ENCODE measurements at places on chromosomes 1 and 21. TPM values are rescaled to one million over a fixed set of nuclear protein-coding genes. Genes with fewer than 3 reads are reported as not detected.

- H3K4me3 ChIP-seq, result no peak overlapping the region
- no peak for DNase-seq
- no peak overlapping the region for H3K27ac ChIP-seq
- no peaks in the 10 kb centered on the region for H3K27me3 ChIP-seq
- no peaks in the 10 kb centered on the region for H3K4me1 ChIP-seq
Observed at GRCh38 chr1:217568200-217568599, 62.7 kb downstream of the GPATCH2 start.

DNA sequence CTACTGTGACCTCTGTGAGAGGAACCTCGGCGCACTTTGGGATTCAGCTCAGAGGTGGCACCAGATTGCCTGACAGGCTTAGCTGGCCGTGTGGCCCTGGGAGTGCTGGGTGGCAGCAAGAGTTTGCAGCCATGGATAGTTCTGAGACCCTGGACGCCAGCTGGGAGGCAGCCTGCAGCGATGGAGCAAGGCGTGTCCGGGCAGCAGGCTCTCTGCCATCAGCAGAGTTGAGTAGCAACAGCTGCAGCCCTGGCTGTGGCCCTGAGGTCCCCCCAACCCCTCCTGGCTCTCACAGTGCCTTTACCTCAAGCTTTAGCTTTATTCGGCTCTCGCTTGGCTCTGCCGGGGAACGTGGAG, 67.5 kb downstream of the DISC1 start:
- no peaks in the 10 kb centered on the region for H3K27me3 ChIP-seq
- H3K36me3 ChIP-seq, result no peaks in the 10 kb centered on the region
- no peak overlapping the region for H3K27ac ChIP-seq
- no peak overlapping the region for H3K4me3 ChIP-seq
- DNase-seq, result no peak
- peaks cover 3% of the 10 kb centered on the region for H3K4me1 ChIP-seq

GRCh38 chr1:179234863-179235262, 5.4 kb upstream of the ABL2 start:
- peaks cover 5% of the 10 kb centered on the region for H3K4me1 ChIP-seq
- no peak overlapping the region for H3K27ac ChIP-seq
- H3K27me3 ChIP-seq, result peaks cover 7% of the 10 kb centered on the region
- no peaks in the 10 kb centered on the region for H3K36me3 ChIP-seq
- H3K4me3 ChIP-seq, result no peak overlapping the region

GRCh38 chr1:161834967-161835550, 68.9 kb downstream of the ATF6 start:
- no peak overlapping the region for H3K27ac ChIP-seq
- peaks cover 44% of the 10 kb centered on the region for H3K36me3 ChIP-seq
- H3K4me3 ChIP-seq, result no peak overlapping the region
- no peak for DNase-seq
- no peaks in the 10 kb centered on the region for H3K4me1 ChIP-seq

Gene PHACTR4
- total RNA-seq, result 29.6 TPM

Gene AMY1B
- total RNA-seq, result not detected

- no peak overlapping the region for H3K4me3 ChIP-seq
- H3K27me3 ChIP-seq, result no peaks in the 10 kb centered on the region
- H3K27ac ChIP-seq, result no peak overlapping the region
- DNase-seq, result no peak
- H3K36me3 ChIP-seq, result no peaks in the 10 kb centered on the region
- H3K4me1 ChIP-seq, result no peaks in the 10 kb centered on the region
Observed at GRCh38 chr21:27677546-27677945, 710.7 kb upstream of the ADAMTS5 start.

- no peak for DNase-seq
- no peak overlapping the region for H3K27ac ChIP-seq
- no peak overlapping the region for H3K4me3 ChIP-seq
- no peaks in the 10 kb centered on the region for H3K27me3 ChIP-seq
- H3K36me3 ChIP-seq, result no peaks in the 10 kb centered on the region
- no peaks in the 10 kb centered on the region for H3K4me1 ChIP-seq
Observed at GRCh38 chr1:50270926-50271325, 152.3 kb downstream of the DMRTA2 start.

GRCh38 chr1:184909019-184909418, 65.3 kb downstream of the NIBAN1 start:
- peaks cover 7% of the 10 kb centered on the region for H3K36me3 ChIP-seq
- peaks cover 8% of the 10 kb centered on the region for H3K4me1 ChIP-seq
- DNase-seq, result no peak
- H3K27ac ChIP-seq, result no peak overlapping the region
- H3K27me3 ChIP-seq, result no peaks in the 10 kb centered on the region

- no peak overlapping the region for H3K4me3 ChIP-seq
- H3K36me3 ChIP-seq, result no peaks in the 10 kb centered on the region
- no peaks in the 10 kb centered on the region for H3K4me1 ChIP-seq
- no peak for DNase-seq
- no peaks in the 10 kb centered on the region for H3K27me3 ChIP-seq
Observed at GRCh38 chr1:238409932-238410331, 519.2 kb upstream of the ZP4 start.

GRCh38 chr1:21886486-21887215, 50.5 kb downstream of the HSPG2 start:
- H3K4me1 ChIP-seq, result no peaks in the 10 kb centered on the region
- no peaks in the 10 kb centered on the region for H3K27me3 ChIP-seq
- no peak for DNase-seq
- no peaks in the 10 kb centered on the region for H3K36me3 ChIP-seq

DNA sequence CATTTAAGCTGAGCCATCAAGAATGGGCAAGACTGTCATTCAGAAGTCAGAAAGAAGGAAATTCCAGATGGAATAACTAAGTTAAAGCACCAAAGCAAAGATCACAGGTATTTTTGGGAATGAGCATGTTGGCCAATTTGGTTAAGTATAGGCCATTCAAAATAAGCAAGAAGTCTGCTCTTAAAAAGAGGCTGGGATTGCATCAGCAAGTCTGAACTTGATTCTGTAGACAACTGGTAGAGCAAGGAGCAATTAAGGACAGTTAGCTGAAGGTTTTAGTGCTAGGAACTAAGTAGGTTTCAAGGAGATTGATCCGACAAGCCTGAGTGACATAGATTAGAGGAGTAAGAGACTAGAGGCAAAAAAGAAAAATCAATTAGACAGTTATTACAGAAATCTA, 8.4 kb downstream of the ANKRD45 start:
- DNase-seq, result peak; percentile 10
- no peaks in the 10 kb centered on the region for H3K4me1 ChIP-seq

Gene TFF3
- total RNA-seq, result not detected

DNA sequence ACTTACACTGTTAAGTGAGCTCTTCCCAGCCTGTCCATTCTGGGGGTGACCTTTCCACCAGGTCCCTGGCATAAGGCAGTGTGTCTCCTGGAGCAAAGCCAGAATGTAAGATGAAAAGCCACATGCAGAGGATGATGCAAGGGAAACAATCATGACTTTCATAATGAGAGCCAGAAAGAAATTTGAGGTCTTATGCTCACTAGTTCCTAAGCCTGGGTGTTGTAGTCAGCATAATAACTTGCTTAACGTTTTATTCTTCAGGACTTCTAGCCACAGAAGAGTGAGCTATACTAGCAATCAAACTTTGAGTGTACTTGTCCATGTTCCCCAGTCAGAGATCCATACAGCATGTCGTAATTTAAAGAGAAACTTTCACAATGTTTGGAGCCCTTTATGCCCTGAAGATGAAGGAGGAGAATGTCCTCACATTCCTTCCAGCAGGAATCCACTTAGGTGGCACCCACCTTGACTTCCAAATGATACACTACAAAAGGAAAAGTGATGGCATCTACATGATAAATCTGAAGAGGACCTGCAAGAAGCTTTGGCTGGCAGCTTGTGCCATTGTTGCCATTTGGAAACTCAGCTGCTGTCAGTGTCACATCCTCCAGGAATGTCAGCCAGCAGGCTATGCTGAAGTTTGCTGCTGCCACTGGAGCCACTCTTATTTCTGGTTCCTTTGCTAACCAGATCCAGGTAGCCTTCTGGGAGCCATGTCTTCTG, 60.5 kb upstream of the FOXD3 start:
- H3K27me3 ChIP-seq, result peaks cover 3% of the 10 kb centered on the region
- DNase-seq, result no peak
- H3K4me1 ChIP-seq, result no peaks in the 10 kb centered on the region

DNA sequence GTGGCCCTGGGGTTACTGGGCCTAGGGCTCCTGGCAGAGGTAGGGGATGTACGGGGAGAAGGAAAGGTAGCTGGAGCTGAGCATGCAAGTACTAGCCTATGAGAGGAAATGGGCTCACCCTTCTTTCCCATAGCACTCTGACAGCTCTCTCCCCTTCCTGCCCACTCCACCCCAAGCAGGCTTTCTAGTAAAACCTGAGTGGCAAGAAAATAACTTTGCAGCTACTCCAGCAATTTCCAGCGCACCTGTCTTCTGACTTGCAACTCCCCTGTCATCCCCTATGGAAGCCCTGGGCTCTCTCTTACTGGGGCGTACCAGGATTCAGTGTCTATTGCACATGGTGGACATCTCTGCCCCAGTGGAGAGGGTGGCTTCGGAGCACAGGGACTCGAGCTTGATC, 6.7 kb upstream of the IVL start:
- H3K27me3 ChIP-seq, result no peaks in the 10 kb centered on the region
- peak; percentile 35 for DNase-seq
- H3K4me1 ChIP-seq, result no peaks in the 10 kb centered on the region

DNA sequence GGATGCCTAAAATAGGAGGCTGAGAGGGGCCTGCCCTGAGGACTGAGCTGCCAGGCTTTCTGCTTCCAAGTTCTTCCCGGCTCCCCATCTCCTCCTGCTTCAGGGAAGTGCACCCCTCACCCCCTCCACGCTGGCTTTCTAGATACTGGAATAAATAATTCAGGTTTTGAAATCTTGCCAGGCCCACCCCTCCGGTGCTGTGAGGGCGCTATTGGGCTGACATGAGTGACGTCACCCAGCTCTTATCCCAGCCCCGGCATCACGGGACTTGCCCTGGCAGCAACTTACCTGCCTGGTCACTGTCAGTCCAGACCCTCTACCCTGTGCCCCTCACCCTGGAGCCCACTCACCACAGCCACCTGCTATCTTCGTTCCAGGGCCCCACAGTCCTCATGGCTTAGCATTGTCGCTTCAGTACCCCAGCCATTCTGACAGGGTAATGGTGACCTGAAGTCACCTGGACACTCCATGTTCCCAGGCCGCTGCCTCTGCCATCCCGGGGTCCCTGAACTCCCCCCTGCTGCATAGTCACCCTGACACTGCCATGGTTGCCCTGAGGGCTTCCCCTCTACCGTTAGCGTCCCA, 819 bp upstream of the GPR3 start:
- peak overlapping the region; percentile 93 for H3K27ac ChIP-seq
- H3K36me3 ChIP-seq, result no peaks in the 10 kb centered on the region
- peak overlapping the region; percentile 87 for H3K4me3 ChIP-seq
- H3K4me1 ChIP-seq, result peaks cover 13% of the 10 kb centered on the region
- peak; percentile 70 for DNase-seq

DNA sequence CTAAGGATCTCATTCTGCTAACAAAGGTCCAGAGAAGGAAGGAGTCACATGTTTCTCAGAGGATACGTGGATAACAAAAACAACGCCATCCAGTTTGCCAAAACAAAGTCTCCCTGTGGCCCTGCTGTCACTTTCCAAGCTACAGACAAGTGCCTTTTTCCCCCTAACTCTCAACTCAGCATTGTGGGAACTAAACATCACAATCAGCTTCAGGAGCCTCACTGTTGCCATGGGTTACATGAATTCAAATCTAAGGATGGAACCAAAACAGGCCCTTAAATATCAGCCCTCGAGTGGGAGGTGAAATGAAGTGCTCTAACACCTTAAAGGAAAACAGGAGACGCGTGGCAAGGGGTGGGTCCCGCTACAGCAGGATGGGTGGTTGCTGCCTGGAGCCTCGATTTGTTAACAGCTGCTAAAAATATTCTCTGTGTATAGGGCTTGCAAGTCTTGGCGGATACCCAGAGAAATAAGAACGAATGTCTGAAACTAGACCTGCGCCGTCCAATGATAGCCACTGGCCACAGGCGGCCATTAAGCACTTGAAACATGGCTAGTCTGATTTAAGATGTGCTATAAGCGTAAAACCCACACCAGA, 66.4 kb upstream of the SOD1 start:
- H3K36me3 ChIP-seq, result no peaks in the 10 kb centered on the region
- H3K27ac ChIP-seq, result no peak overlapping the region
- H3K4me3 ChIP-seq, result no peak overlapping the region

DNA sequence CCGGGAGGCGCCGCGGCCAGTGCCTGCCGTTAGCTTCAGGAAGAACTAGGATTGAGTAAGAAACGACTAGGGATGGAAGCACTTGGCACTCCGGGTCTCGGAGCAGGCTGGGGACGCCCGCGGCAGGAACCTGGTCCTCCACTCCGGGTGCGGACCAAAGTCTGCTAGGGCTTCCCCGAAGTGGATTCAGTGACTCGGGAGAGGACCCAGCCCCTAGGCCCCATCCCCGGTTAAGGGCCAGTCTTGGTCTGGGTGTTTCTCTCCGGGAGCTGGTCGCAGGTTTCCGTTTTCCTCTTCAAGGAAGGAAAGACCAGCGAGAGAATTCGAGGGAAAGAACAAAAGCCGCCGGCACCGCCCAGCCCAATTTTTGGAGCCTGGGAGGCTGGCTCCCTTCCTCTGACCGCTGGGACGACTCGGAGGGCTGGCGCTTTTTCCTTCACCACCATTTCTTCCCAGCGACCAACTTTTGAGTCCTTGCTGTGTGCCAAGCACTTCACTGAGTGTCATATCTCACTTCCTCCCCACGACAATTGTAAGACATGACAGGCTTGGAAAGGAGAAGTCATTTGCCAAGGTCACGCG, 16.8 kb upstream of the STMN1 start:
- H3K27me3 ChIP-seq, result peaks cover 40% of the 10 kb centered on the region
- no peaks in the 10 kb centered on the region for H3K36me3 ChIP-seq
- DNase-seq, result peak; percentile 59
- H3K4me3 ChIP-seq, result peak overlapping the region; percentile 82

GRCh38 chr1:199020051-199020450, 381.2 kb downstream of the PTPRC start:
- H3K27ac ChIP-seq, result no peak overlapping the region
- H3K27me3 ChIP-seq, result no peaks in the 10 kb centered on the region
- no peak overlapping the region for H3K4me3 ChIP-seq
- peaks cover 12% of the 10 kb centered on the region for H3K4me1 ChIP-seq

- peaks cover 69% of the 10 kb centered on the region for H3K27me3 ChIP-seq
- DNase-seq, result no peak
- no peak overlapping the region for H3K27ac ChIP-seq
- H3K36me3 ChIP-seq, result no peaks in the 10 kb centered on the region
- H3K4me3 ChIP-seq, result no peak overlapping the region
Observed at GRCh38 chr1:23214640-23215039, 2.7 kb downstream of the HTR1D start.

GRCh38 chr1:169326261-169326955, 41.2 kb downstream of the NME7 start:
- peak overlapping the region; percentile 13 for H3K27ac ChIP-seq
- peaks cover 15% of the 10 kb centered on the region for H3K36me3 ChIP-seq
- no peak for DNase-seq
- no peaks in the 10 kb centered on the region for H3K27me3 ChIP-seq
- H3K4me1 ChIP-seq, result peaks cover 13% of the 10 kb centered on the region

Gene ATP1A2
- total RNA-seq, result not detected

- DNase-seq, result peak; percentile 90
- H3K4me3 ChIP-seq, result peak overlapping the region; percentile 83
- peaks cover 52% of the 10 kb centered on the region for H3K36me3 ChIP-seq
- H3K4me1 ChIP-seq, result peaks cover 68% of the 10 kb centered on the region
- peak overlapping the region; percentile 86 for H3K27ac ChIP-seq
- H3K27me3 ChIP-seq, result peaks cover 26% of the 10 kb centered on the region
Observed at GRCh38 chr21:34974162-34974981, 74.7 kb downstream of the RUNX1 start.

- H3K27me3 ChIP-seq, result peaks cover 38% of the 10 kb centered on the region
- H3K27ac ChIP-seq, result no peak overlapping the region
- DNase-seq, result peak; percentile 64
Observed at GRCh38 chr1:37734629-37735591, 30.0 kb downstream of the EPHA10 start.

- no peak overlapping the region for H3K27ac ChIP-seq
- no peak for DNase-seq
- peaks cover 2% of the 10 kb centered on the region for H3K27me3 ChIP-seq
- H3K4me3 ChIP-seq, result no peak overlapping the region
Observed at GRCh38 chr1:209485167-209485566, 98.3 kb upstream of the CAMK1G start.
